ENCODE measurements at places on chromosomes 6 and 20.

GRCh38 chr6:35016502-35017321, 124.4 kb downstream of the TCP11 start:
- no peak for DNase-seq

DNA sequence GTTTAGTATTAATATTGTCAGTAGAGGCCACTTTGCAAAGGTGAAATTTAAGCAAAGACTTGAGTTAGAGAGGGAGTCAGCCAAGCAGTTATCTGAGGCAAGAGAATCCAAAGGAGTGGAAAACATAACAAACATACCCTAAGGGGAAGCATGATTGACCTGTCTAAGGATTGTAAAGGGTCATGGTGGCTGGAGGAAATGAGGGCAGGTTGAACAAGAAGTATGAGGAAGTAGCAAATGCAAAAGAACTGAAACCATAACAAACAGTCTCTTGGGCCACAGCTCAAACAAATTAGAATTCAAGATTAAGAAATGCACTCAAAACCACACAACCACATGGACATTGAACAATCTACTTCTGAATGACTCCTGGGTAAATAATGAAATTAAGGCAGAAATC, 103.2 kb downstream of the FBXO5 start:
- no peak for DNase-seq

DNA sequence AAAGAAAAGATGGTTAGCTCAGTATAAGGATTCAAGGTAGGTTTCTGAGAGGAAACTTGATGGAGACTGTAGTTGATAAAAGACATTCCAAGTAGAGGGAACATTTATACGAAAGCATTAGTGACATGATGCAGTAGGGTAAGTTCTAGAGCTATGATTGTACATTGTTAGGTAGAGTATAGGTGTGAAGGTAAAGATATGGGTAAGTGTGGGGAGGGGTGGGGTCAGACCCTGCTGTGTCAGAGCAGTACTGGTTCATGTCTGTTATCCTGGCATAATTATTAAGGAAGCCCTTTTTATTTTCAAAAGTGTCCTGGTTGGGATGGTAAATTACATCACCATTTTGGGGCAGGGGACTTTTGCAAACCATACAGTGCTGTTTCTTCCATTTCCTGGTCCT, 635.8 kb downstream of the COL12A1 start:
- DNase-seq: no peak

DNA sequence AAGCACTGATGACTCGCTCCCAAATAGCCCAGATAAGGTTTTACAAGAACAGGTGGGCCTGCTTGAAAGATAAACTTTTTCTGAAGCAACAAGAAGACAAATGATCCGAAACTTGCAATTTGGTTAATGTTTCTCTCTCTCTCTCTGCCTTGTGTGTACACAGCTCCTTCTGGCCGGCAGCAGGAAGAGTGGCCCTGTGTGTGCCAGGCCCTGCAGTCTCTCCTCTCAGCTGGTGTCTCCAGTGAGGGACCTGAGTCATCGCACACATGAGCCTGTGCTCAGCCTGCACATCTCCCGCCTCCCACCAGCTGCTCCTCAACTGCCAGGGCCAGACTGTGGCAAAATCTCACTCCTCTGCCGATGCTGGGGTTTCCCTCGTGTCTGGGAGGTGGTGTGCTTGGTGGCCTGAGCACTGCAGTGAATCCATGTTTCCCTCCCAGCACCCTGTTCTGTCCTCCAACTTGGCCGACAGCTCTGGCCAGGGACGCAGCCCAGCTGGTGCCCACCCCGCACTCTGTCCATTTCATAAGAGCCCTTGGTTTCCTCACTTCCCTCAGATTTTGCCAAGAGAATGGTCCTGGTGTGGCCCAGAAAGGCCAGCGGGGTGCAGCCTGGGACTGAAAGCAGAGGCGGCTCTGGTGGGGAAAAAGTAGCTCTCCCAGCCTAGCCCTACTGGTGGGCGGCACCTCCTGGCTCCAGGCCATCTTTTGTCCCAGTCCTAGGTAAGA, 49.4 kb downstream of the ERMARD start:
- no peak for DNase-seq

- DNase-seq: no peak
These were observed 28.5 kb downstream of the DNMT3B start for GRCh38 chr20:32790751-32791057.

DNA sequence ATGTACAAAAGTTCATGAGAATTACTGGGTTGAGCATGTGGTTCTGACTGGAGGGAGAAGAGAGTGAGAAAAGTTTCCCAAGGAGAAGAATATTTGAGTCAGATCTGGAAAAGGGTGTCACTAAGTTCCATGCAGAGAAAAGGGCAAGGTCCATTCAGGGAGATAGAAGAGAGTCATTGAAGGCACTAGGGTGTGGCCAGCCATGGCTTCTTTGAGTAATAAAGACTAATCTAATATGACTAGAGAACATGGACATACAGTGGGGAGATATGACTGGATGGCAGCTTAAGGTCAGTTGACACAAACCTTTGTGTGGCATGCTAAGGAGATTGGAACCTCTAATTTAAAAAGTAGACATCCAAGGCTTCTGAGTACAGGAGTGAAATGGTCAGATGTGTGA, 10.7 kb upstream of the SLC17A4 start:
- no peak for DNase-seq

GRCh38 chr6:55130806-55131324, 43.5 kb upstream of the HCRTR2 start:
- DNase-seq: no peak

- DNase-seq: no peak
These were observed 5.9 kb downstream of the MRPS10 start for GRCh38 chr6:42211726-42212125.

- DNase-seq: no peak
These were observed 138.5 kb upstream of the BEND6 start for GRCh38 chr6:56816370-56816769.

GRCh38 chr6:110328259-110328658, 29.9 kb downstream of the METTL24 start:
- no peak for DNase-seq

- no peak for DNase-seq
These were observed 80.1 kb downstream of the LYRM4 start for GRCh38 chr6:5180636-5181035.

- no peak for DNase-seq
These were observed 143.3 kb downstream of the SMOC2 start for GRCh38 chr6:168584249-168584648.

GRCh38 chr20:51373713-51374455, 168.6 kb downstream of the NFATC2 start:
- DNase-seq: no peak

- no peak for DNase-seq
These were observed 47.5 kb downstream of the FOXC1 start for GRCh38 chr6:1657116-1657770.

DNA sequence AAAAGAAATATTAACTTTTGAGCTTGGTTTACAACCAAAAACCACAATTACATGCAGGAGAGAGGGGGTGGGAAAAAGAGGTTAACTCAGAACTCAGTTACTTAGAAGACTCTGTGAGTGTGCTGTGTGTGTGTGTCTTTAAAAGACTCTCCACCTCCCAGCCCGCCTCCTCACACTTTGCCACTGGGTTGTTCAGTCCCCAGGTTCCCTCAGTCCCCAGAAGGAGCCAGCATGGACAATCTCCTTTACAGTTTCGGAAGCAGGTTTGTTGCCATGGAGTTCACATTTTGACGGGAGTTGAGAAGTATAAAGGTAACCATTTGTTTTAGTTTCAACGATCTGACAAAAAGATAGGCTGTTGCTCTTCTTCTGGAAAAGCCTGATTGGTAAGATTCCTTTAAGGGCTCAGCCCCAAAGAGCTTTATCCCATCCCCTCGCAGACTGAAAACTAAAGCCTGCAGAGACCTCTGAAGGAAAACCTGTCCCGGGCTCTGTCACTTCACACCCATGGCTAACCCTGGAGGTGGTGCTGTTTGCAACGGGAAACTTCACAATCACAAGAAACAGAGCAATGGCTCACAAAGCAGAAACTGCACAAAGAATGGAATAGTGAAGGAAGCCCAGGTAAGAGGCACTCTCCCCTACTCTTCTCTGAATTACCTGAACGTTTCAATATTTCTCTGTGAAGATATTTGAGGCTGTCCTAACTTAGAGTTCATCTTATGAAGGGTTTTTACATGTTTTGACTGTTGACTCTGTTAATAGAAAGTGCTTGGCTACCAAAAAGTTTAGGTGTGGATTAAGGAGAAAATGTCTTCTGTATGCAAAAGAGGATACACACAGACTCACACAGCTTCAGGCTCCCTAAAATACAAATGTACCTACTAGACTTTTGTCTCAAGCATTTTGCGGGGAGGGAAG, at the start of gene SPTLC3:
TSS of gene SPTLC3 (plus strand) at position 212 of the 921 bp plus-strand sequence. CDS start at position 508, 296 bp downstream.
- no peak for DNase-seq

DNA sequence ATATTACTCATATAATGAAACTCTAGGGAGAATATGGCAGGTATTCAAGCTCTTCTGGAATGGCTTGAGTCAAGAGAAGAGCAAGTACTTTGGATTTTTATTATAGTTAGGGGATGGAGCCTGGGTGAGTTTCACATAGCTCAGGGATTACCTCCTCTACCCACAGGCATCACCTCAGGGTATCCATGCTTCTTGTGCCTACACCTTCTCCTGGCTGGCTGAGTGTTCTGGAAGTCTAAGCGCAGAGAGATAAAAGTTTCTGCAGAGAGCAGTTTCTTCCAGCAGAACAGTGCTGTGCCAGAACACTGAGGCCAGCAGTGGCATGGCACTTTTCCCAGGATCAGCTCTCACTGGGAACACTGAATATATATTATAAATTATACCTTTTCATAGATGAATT, 199.7 kb upstream of the KCNQ5 start:
- DNase-seq: no peak

DNA sequence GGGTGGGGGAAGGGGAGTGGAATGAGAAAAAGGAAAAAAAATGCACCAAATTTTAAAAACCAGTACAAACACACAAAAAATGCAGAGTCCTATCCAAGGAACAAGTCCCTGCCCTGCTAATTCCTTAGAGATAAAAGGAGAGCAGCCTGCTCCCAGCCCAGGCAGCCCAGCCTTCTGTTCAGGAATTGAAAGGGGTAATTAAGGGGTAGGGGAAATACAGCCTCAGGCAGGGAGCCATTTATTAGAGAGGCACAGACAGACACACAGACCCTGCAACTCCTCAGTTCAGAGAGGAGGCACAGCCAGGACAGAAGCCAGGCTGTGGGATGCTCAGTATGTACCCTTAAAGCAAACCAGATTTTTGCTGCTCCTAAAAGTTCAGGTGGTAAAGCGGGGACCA, 137.2 kb downstream of the EYA2 start:
- no peak for DNase-seq

- no peak for DNase-seq
These were observed 42.9 kb downstream of the PPP1R14C start for GRCh38 chr6:150185732-150186117.

DNA sequence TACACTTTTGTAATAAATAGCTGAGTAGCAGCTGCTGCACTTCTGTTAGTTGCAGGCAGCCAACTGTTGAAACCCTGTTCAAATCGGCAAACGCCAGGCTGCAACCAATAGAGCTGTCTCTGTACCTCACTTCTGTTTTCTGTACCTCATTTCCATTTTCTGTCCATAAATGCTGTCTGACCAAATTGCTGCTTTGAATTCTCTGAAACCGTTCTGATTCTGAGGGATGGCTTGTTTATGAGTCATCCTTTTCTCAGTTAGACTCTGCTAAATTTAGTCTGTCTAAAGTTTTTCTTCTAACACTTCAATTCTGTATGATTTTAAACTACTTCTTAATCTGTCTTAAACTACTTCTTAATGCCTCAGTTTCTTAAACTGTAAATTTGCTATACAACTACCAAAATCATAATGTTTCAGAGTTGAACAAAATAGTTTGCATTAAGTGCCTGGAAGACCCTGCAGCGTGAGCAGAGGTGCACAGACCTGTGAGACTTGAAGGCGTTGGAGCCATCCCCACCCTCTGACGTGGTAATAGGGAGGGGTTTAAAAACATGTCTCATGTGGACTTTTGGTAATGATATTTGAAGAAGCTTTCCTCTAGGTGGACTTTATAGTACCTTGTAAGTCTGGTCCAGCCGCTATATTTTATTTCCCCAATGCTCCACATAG, 9.6 kb downstream of the BTNL2 start:
- no peak for DNase-seq

DNA sequence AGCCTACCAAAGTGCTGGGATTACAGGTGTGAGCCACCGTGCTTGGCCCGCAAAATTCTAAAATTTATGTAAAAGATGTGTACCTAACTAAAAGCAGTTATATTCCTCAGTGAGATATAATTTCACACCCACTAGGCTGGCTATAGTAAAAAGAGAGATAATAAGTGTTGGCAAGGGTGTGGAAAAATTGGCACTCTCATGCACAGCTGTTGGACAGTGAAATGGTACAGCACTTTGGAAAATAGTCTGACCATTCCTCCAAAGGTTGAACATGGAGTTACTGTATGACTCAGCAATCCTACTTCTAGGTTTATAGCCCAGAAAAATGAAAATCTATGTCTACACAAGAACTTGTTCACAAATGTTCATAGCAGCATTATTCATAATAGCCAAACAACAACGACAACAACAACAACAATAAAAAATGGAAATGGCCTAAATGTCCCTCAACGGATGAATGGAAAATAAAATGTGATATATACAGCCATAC, 13.9 kb downstream of the C6orf15 start:
- no peak for DNase-seq

GRCh38 chr20:53872081-53872541, 198.3 kb downstream of the BCAS1 start:
- DNase-seq: no peak

DNA sequence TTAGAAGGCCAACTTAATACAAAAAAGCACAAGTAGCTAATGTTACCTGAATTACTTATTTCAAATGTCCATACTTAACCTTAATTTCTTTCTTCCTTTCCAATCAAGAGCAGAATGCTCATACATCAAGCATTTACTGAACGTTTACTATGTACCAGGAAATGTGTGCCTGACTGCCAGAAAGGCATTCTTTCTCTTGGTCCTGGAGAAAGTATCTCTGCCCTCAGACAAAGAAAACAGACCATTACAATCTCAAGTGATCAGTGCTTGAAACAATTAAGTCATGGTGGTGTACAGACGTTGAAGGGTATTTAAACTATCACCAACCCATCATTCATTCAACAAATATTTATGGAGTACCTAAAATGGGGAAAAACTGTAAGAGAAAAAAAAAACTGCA, 26.4 kb downstream of the CSNK2A1 start:
- no peak for DNase-seq

DNA sequence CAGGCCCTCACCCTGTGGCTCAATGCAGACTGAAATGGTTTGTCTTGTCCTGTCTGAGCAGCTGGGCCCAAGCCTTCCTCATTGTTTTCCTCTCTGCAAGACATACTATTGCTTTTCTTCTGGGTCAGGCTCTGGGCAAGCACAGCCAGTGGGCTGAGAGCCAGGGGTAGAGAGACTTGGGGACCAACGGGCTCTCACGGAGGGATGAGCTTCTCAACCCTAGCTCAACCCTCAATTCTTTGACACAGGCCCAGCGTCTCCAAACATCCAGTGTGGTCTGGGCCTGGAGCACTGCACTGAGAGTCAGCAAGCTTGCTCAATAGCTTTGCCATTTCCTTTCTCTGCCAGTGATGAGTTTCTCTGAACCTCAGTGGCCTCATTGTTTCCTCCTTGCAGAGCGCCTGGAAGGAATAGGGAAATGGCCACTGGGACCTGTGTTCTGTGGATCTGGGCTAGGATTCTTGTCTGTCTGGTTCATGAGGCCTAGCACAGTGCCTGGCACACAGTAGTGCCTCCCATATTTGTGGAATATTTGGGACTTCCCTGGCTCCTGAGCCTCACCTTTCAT, 9.3 kb downstream of the ANGPT4 start:
- DNase-seq: no peak

- no peak for DNase-seq
These were observed 29.4 kb upstream of the CDKN1A start for GRCh38 chr6:36649086-36649485.

- DNase-seq: no peak
These were observed 25.0 kb downstream of the TTK start for GRCh38 chr6:80029470-80029869.
